ENCODE measurements at places on chromosomes 1 and 21. TPM values are rescaled to one million over a fixed set of nuclear protein-coding genes. Genes with fewer than 3 reads are reported as not detected.
A peak's percentile ranks its signal among the peaks of the same experiment; 100 is the strongest.

The ARV1 gene
- 17.2 TPM for total RNA-seq

DNA sequence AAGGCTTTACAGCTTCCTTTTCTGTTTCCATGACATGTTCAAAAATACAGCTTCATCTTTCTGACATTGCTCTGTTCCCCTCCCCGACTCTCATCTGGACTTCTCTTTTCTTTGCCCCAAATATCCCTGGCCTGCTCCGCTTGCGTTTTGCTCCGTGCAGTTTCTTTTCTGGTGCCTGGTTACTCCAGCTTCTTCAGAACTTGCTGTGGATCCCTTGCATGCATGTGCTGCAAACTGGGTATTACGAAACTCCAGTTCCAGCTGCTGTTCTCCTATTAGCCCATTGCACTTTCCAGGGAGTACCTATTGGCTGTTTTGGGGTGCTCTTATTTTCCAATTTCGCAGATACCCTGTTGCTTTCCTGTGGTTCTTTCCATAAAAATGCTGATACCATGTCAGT lies 9.9 kb upstream of the NDC1 start:
- no peaks in the 10 kb centered on the region for H3K4me1 ChIP-seq
- DNase-seq, result no peak
- no peak overlapping the region for H3K4me3 ChIP-seq
- H3K27me3 ChIP-seq, result no peaks in the 10 kb centered on the region
- H3K27ac ChIP-seq, result no peak overlapping the region

The PKLR gene
- not detected for total RNA-seq

The GBP7 gene
- 0.09 TPM for total RNA-seq

The LORICRIN gene
- not detected for total RNA-seq

GRCh38 chr1:229378586-229379367 lies 35.9 kb upstream of the CCSAP start:
- H3K27ac ChIP-seq, result no peak overlapping the region
- H3K27me3 ChIP-seq, result peaks cover 4% of the 10 kb centered on the region
- no peaks in the 10 kb centered on the region for H3K36me3 ChIP-seq
- H3K4me3 ChIP-seq, result no peak overlapping the region
- no peaks in the 10 kb centered on the region for H3K4me1 ChIP-seq
- DNase-seq, result no peak

The NBPF6 gene
- total RNA-seq, result not detected

DNA sequence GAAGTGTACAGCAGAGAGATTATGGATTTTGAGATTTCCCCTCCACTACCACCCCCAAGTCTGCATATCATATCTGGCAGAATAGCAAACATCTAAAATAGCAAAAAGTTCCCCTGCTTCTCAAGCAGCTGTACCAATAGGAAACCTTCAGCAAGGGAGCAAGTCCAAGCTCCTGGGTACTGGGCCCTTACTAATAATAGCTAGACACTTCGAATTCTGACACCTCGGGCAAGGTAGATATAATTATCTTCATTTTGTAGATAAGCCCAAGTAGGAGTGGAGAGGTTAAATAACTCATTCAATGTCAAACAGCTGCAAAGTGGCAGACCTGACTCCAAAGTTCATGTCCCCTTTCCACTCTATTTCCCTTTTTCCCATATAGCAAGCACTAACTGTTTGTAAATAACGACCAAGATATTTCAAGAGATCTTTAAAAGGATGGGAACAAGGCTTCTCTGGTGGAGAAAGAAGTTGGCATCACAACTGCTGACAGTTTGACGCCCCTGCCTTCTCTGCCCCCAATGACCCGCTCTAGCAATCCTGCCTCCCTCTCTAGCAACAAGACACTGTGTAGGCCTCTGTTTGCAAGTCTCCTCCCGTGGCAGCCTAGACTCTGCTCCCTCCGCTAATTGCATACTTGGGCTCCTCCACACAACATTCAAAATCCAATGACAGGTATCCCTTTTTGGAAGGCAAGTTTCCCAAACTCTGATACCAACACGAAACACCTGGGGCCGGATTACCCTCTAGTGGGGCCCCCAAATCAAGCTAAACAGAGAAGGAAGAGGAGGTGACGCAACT lies 18.7 kb upstream of the ADAR start:
- peak overlapping the region; percentile 83 for H3K27ac ChIP-seq
- H3K4me1 ChIP-seq, result peaks cover 11% of the 10 kb centered on the region
- H3K27me3 ChIP-seq, result no peaks in the 10 kb centered on the region
- no peak for DNase-seq

GRCh38 chr1:156652131-156652991 lies 10.4 kb downstream of the BCAN start:
- no peak overlapping the region for H3K4me3 ChIP-seq
- peak; percentile 74 for DNase-seq
- no peaks in the 10 kb centered on the region for H3K4me1 ChIP-seq
- no peak overlapping the region for H3K27ac ChIP-seq
- no peaks in the 10 kb centered on the region for H3K36me3 ChIP-seq

- H3K4me1 ChIP-seq, result peaks cover 10% of the 10 kb centered on the region
- no peak for DNase-seq
- H3K27ac ChIP-seq, result no peak overlapping the region
- H3K4me3 ChIP-seq, result no peak overlapping the region
These were observed 154.3 kb downstream of the COQ8A start for GRCh38 chr1:227094249-227094966.

The CD34 gene
- total RNA-seq, result 44.8 TPM

The LAPTM5 gene
- 310 TPM for total RNA-seq

DNA sequence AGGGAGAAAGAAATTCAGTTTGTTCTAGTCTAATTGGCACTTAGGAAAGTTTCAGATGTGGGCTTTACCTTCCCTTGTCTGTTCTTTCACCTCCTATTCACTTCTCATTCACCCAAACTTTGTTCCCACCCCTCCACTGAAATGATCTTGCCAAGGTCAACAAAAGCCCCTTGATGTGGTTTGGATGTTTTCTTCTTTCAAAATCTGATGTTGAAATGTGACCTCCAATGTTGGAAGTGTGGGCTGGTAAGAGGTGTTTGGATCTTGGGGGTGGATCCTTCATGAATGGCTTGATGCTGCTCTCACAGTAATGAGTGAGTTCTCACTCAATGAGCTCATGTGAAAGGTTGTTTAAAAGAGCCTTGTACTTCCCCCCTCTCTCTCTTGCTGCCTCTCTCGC lies 379.3 kb downstream of the HHIPL2 start:
- no peaks in the 10 kb centered on the region for H3K4me1 ChIP-seq
- H3K27ac ChIP-seq, result no peak overlapping the region
- no peak for DNase-seq
- no peak overlapping the region for H3K4me3 ChIP-seq
- H3K36me3 ChIP-seq, result no peaks in the 10 kb centered on the region

GRCh38 chr1:48439380-48439779 lies 32.6 kb downstream of the SPATA6 start:
- H3K36me3 ChIP-seq, result peaks cover 12% of the 10 kb centered on the region
- H3K27me3 ChIP-seq, result no peaks in the 10 kb centered on the region
- no peak overlapping the region for H3K27ac ChIP-seq
- DNase-seq, result no peak

GRCh38 chr1:107740579-107740978 lies 224.4 kb downstream of the VAV3 start:
- H3K4me3 ChIP-seq, result no peak overlapping the region
- DNase-seq, result peak; percentile 64
- H3K4me1 ChIP-seq, result peaks cover 38% of the 10 kb centered on the region
- no peaks in the 10 kb centered on the region for H3K27me3 ChIP-seq

DNA sequence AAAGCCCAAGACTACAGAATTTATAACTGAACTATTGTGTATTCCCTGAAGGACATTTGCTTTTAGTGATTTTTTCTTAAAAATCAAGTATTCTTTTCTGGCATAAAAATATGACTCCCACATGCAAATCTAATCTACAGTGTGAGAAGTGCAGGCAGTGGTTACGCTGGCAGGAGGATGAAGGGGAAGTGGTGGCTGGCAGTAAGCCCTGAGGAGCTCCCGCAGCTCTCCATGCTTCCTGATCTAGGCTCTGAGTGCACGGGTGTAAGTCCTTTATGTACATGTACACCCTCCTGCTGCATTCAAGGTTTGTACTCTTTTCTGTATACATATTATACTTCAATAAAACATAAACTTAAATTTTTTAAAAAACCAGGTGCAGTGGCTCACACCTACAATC lies 67.5 kb upstream of the PRDX6 start:
- H3K27ac ChIP-seq, result no peak overlapping the region
- no peaks in the 10 kb centered on the region for H3K36me3 ChIP-seq
- peaks cover 9% of the 10 kb centered on the region for H3K4me1 ChIP-seq
- H3K4me3 ChIP-seq, result no peak overlapping the region
- DNase-seq, result peak; percentile 32
- H3K27me3 ChIP-seq, result no peaks in the 10 kb centered on the region
